ENCODE measurements at places on chromosomes 7 and 10. TPM values are rescaled to one million over a fixed set of nuclear protein-coding genes. Genes with fewer than 3 reads are reported as not detected.

GRCh38 chr7:42960762-42961161 is 28.6 kb downstream of the MRPL32 start:
- DNase-seq = no peak

DNA sequence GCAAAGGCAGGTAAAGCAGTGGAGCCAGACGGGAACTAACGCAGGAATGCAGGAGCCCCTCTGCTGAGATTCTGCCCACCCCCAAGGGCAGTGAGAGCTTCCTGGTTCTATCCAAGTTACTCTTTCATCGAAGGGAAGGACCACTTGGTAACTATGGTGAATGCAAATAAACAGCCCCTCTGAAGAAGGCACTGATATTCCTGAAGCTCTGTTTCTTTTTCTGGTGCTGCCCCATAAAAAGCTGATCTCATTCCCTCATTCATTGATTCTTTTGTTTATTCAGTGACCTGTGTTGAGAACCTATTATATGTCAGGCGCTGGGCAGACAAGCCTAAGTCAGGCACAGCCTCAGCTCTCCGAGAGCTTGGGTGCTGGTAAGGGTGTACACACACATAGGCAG is 217.3 kb downstream of the SNX10 start:
- DNase-seq = no peak

GRCh38 chr7:128194533-128195282 is 46.4 kb upstream of the LEP start:
- DNase-seq = no peak

Gene LFNG
- 36.4 TPM for total RNA-seq

Gene NKX2-3
- not detected for total RNA-seq

GRCh38 chr10:119416855-119417254 is 125.7 kb downstream of the RGS10 start:
- peak; percentile 83 for DNase-seq

Gene NUTM2A
- 0.09 TPM for total RNA-seq

- no peak for DNase-seq
Observed at GRCh38 chr7:66776800-66777442, 36.4 kb downstream of the RABGEF1 start.

GRCh38 chr7:26684447-26684846 is 179.9 kb downstream of the SKAP2 start:
- no peak for DNase-seq

Gene SLC26A3
- total RNA-seq = not detected

- no peak for DNase-seq
Observed at GRCh38 chr10:128277267-128277840, 151.1 kb upstream of the MKI67 start.

- DNase-seq = no peak
Observed at GRCh38 chr10:102358712-102359382, 36.7 kb upstream of the NFKB2 start.

Gene UNC5B
- total RNA-seq = 12.1 TPM

GRCh38 chr7:93728292-93728691 is 153.8 kb upstream of the CALCR start:
- no peak for DNase-seq

GRCh38 chr10:115980470-115980869 is 292.5 kb downstream of the GFRA1 start:
- no peak for DNase-seq

DNA sequence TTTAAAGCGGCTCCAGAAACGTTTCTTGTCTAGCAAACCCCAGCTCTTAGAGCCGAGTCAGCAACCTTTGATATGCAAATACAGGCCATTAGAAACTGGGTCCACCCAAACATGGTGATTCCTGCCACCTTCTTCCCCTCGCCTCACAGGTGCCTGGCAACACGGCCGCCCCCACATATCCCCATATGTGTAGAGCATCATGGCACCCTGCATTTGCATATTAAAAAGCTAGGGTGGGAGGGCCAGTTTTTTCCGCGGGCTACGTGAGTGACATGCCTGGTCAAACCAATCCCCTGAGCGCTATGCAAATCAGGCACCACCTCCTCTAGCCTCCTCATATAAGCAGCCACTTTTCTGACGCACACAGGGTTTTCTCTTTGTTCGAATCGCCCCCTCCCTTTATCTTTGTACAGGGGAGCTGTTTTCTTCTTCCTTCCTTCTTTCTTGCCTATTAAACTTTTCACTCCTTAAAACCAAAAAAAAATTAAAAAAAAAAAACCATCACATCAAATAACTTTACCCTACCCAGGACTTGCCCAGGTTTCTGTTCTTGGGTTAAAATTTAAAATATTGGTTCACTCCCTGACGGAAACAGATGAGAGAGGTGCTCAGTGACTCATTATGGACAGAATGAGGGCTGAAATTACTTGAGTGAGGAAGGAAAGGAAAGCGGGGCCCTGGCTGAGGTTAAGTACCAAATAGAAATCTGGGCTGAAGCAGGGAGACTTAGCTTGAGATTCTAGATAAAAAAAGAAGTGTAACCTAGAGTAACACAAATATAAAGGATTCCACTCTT is 59.8 kb downstream of the COA1 start:
- peak; percentile 25 for DNase-seq

All from dermis blood vessel endothelial cell (primary cell).